ENCODE measurements at places on chromosomes 5 and 9.
A peak's percentile ranks its signal among the peaks of the same experiment; 100 is the strongest.

DNA sequence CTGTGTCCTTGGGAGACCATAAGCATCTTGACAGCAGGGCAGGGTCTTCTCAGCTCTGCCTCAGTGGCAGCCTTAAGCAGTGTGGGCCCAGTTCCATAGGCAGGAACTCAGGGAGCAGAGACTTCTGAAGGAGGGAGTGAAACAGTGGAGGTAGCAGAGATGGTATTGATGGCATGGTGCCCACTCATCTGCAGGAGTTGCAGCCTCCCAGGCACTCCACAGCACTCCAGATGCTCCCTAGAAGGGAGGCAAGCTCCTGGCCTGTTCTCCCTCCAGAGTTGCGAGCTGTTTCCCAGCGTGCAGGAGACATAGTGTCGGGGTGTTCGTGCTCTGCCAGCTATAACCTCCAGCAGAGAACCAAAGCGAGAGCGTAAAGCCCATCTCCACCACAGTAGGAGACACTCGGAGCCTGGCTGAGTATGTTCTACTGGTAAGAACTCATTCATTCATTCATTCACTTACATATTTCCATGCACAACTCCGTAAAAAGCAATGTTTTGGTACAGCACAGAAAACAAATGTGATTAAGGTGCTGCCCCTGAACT is 31.4 kb upstream of the UNC5A start:
- ATAC-seq, result no peak

- no peak for ATAC-seq
Observed at GRCh38 chr5:136034492-136034891, 5.7 kb downstream of the TGFBI start.

- ATAC-seq, result no peak
Observed at GRCh38 chr9:36486329-36486932, 86.3 kb upstream of the MELK start.

DNA sequence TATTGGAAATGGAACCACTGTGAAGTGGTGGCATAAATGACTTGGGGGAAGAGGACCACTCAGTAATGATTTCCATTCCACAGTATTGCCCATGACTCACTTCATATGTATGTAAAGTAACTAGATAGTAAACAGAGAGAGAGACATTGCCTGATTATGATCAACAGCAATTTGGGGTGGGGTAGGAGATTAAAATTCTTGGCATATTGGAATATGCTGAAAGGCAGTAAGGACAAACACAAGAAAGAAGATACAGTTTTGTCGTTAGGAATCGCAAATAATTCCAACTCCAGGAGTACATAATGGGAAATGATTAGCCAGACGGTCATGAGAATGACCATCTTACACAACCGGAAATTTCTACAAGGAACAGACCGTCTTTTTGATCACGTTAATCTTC is 1.5 kb upstream of the HMGCS1 start:
- ATAC-seq, result no peak

- no peak for ATAC-seq
Observed at GRCh38 chr9:126411948-126412284, 85.3 kb downstream of the MVB12B start.

DNA sequence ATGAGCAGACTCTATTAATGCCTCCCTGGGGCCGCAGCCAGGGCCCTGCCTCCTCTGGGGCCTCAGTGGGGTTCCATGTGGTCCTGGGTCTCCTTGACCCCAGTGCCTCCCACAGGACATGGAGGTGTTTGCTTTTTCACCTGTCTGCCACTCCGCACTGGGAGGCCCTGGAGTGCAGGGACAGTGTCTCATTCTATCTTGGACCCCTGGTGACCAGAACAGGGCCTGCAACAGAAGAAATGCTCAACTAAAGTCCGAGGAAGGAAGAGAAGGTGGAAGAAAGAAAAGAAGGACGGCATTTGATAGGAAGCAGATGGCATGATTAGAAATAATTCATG is 243.2 kb downstream of the CDK5RAP2 start:
- ATAC-seq, result no peak

DNA sequence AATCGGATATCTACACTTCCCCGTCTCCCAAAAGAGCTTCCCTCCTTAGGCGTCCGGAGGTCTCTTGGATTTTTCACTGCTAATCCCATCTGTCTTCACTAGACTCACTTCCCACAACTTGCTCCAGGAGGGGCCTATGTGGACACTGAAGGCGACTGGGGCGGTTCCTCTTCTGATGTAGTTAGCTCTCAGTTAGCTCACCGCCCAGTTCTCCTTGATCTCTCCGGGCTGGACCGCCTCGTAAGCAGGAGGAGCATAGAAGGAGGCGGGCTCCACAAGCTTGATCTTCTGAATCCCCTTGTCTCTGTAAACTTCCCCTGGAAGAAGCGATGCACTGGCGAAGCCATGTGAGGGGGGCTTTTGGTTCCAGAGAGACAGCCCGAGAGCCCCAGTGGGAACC is 112.0 kb upstream of the SELENOP start:
- ATAC-seq, result no peak

GRCh38 chr5:17620627-17621026 is 10.4 kb downstream of the TAF11L12 start:
- no peak for ATAC-seq

GRCh38 chr9:87096506-87096905 is 149.2 kb upstream of the GAS1 start:
- ATAC-seq, result no peak

DNA sequence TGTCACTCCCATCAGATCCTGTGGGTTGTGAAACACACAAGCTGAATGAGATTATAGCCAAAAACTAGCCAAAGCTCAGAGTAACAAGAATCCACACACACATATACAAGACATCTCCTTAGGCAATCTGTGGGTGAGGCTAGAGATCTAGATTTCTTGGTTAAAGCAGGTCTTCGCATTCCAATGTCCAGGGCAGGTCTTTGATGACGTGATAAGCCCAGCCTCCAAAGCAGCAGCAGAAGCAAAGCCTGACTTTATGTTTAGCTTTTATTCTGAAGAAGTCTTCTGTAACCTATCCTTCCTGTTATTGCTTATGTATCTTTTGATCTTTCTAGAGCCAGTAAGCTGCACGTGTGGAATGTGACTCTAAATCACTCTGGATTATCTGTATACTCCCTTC is 199.1 kb upstream of the SLC30A5 start:
- no peak for ATAC-seq

DNA sequence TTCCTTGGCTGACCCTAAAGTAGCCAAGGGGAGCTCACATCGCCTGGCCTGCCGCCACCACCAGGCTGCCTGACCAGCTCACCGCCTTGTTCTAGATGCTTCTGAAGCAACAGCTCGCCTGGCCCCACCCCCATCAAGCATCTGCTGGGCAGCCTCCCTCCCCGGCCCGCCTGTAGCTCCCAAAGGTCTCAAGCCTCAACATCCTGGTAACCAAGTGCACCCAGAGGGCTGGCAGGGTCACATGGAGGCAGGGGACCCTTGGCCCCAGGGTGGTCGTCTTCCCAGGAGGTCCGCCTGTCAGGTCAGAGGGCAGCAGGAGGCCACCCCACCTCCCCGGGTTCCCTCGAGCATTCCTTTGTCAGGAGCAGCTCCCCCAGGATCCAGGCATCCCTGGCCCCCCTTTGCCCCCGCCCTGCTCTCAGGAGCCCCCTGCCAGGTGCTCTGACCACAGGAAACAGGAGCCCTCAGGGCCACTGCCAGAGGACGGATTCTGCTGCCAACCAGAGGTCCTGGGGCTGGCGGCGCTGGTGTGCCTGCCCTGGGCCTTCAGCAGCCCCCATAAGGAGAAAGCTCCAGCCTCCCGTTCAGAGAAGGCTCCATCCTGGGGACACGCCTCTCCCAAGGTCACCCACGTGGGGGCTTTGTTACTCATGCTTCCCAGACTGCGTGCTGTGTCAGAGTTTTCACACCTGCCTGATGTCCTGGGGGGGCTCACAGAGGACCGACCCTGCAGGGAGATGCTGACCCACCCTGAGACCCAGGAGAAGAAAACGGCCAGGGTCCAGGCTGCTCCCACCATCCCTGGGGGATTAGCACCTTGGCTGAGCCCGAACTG is 3.5 kb upstream of the LRRC14B start:
- no peak for ATAC-seq

DNA sequence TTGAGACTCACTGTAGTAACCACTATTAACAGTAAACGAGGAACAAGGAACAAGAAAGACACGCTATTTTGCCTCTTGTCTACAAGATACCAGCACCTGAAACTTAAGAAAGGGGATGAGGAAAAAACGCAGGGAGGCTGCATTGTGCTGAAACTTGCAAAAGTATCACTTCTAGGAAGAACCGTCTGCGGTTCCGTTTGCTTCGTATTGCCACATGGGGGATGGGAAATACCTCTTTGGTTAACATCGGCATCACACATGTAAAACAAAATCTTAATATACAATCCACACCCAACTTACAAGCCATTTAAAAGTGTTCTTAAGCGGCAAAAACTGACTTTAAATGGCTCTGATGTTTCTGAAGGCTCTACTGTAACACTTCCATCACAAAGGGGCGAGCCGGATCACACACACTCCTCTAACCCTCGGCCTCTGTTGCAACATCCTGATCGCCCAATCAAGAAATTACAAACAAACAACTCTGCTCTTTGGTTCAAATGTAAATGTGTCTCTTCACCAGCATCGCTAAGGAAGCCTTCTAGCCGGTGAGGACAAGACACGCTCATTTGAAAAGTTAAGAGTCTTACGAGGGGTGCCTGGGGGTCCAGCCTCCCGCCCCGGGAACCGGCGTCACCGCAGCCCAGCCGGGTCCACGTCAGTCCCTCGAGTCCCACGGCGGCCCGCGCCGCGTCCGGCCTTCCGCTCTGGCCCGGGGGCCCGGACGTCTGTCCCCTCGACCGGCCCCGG is 621 bp downstream of the SEC16A start:
- ATAC-seq, result no peak

- no peak for ATAC-seq
Observed at GRCh38 chr5:138952962-138953361, 77.8 kb upstream of the LRRTM2 start.

DNA sequence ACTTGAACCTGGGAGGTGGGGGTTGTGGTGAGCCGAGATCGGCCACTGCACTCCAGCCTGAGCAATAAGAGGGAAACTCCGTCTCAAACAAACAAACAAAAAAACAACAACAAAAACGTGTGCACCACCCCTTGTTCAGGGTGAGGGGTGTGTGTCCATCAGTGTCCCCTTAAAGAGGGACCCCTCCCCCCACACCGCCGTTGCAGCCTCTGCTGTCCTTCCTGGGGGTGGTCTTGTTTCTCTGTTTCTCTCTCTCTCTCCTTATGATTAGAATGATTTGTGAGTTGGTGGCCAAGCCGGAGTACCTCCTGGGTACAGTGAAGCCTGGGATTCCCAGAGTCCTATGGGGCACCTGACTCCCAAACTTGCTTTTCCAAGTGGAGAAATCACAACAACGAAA is 49.6 kb downstream of the RGS3 start:
- no peak for ATAC-seq

- ATAC-seq, result no peak
Observed at GRCh38 chr9:35353731-35354365, 136.1 kb upstream of the RUSC2 start.

DNA sequence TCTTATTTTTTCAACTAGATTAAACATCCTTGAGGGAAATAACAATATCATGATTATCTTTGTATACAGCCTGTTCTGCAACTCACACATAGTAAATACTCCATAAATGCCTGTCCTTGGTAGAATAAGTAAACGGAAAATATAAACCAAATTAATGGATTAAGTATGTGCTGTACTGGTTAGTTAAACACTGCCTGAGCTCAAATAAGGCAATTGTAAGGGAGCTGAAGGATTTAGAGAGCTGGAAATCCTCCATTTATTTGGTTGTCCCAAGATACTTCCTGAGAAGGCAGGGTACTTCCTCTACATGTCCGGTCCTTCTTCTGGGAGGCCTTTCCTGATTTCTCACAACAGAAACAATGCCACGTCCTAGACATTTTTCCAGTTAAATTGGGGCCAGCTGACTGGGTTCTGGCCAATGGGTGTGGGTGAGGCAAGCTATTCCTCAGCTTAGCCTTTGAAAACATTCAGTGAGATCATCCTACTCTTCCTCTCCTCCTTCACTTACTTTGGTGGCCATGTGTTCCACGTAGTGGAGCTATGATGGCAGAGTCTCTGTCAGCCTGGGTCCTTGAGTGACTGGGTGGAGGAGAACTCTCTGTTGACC is 8.5 kb upstream of the C1QTNF3 start:
- no peak for ATAC-seq

DNA sequence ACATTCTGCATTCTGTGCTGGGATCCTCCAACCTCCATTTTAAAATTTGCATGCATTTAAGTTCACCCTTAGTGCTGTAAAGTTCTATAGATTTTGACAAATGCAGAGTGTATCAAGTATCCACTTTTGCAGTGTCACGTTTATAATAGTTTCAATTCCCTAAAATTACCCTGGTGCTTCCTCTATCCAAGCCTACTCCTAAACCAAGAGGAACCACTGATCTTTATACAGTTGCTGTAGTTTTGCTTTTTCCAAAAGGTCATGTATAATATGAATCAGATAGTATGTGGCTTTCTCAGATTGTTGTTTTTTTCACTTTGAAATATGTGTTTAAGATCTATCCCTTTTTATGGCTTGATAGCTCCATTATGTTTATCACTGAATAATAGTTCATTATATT is 468.4 kb upstream of the CDH6 start:
- no peak for ATAC-seq

DNA sequence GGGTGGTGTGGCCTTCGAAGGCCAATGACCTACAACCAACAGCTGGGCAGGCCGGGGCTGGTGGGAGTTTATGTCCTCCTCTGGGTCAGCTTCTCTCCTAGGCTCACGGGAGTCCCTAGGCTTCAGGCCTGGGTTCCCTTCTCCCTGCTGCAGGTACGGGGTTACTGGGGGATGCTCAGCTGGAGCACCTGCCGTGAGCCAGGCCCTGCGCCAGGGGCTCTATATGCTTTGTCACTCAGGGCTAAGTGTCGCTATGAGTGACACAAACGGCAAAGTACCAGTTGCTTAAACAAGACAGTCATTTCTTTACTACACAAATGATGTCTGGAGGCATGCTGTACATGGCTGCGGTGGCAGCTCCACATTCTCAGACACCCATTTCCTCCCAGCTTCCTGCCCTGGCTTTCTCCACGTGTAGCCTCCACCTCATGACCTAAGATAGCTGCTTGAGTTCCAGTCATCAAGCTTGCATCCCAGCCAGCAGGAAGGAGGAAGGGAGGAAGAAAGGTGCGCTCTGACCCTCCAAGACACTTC is 22.5 kb upstream of the NINJ1 start:
- peak; percentile 92 for ATAC-seq

DNA sequence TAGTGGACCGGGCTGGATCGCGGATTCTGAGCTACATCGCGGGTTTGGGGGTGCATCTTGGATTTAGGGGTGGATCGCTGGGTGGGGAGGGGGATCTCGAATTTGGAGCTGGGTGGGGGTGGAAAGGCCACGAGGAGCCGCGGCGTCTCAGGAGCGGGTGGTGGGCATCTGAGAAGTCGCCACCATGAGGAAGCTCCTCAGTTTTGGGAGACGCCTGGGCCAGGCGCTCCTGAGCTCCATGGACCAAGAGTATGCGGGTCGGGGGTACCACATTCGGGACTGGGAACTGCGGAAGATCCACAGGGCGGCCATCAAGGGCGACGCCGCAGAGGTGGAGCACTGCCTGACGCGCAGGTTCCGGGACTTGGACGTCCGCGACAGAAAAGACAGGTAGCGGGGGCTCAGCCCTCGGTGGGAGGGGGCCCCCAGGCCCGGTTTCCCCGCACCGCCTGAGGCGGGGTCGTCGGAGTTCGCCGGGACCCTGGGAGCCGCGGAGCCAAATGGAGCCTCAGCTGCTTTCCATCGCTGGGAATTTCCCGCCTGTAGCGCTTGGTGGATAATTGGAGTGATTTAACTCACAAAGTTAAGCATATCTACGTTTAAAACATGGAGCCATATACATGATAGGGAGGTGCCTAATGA is 376 bp downstream of the ANKRD18B start:
- peak; percentile 52 for ATAC-seq

- ATAC-seq, result no peak
Observed at GRCh38 chr9:114810614-114811013, 4.8 kb upstream of the TNFSF15 start.

- ATAC-seq, result no peak
Observed at GRCh38 chr9:33101104-33101951, 24.9 kb upstream of the SMU1 start.
